ENCODE measurements at places on chromosomes 12 and 14. TPM values are rescaled to one million over a fixed set of nuclear protein-coding genes. Genes with fewer than 3 reads are reported as not detected.

DEPDC4 gene
- total RNA-seq: not detected

DHH gene
- total RNA-seq: 0.21 TPM

TMPRSS12 gene
- total RNA-seq: not detected

CLEC7A gene
- not detected for total RNA-seq

GLIPR1L1 gene
- total RNA-seq: not detected

PPP4R4 gene
- 0.75 TPM for total RNA-seq

POLE2 gene
- total RNA-seq: 1.0 TPM

NFYB gene
- 12.8 TPM for total RNA-seq

USP44 gene
- total RNA-seq: 0.05 TPM

PKP2 gene
- total RNA-seq: 60.0 TPM

SERPINA5 gene
- total RNA-seq: not detected

AQP2 gene
- not detected for total RNA-seq

IKBIP gene
- 31.7 TPM for total RNA-seq

GALNT9 gene
- total RNA-seq: 0.08 TPM

CEP128 gene
- 2.5 TPM for total RNA-seq

WNT1 gene
- total RNA-seq: not detected

FLVCR2 gene
- 53.8 TPM for total RNA-seq

TNS2 gene
- total RNA-seq: 59.8 TPM

DBX2 gene
- not detected for total RNA-seq

GPR84 gene
- not detected for total RNA-seq

PRKD1 gene
- total RNA-seq: 11.3 TPM

TTC6 gene
- total RNA-seq: not detected

GUCY2C gene
- total RNA-seq: not detected

LTB4R2 gene
- 2.7 TPM for total RNA-seq

Data from myocyte (in vitro differentiated cells).